Stimulated activated CD8-positive, alpha-beta memory T cell treated with anti-CD3 and anti-CD28 coated beads, Interleukin-4, amount 100 ng/mL, for 4 hours (primary cell): ENCODE measurements at places on chromosomes 16 and 17.

DNA sequence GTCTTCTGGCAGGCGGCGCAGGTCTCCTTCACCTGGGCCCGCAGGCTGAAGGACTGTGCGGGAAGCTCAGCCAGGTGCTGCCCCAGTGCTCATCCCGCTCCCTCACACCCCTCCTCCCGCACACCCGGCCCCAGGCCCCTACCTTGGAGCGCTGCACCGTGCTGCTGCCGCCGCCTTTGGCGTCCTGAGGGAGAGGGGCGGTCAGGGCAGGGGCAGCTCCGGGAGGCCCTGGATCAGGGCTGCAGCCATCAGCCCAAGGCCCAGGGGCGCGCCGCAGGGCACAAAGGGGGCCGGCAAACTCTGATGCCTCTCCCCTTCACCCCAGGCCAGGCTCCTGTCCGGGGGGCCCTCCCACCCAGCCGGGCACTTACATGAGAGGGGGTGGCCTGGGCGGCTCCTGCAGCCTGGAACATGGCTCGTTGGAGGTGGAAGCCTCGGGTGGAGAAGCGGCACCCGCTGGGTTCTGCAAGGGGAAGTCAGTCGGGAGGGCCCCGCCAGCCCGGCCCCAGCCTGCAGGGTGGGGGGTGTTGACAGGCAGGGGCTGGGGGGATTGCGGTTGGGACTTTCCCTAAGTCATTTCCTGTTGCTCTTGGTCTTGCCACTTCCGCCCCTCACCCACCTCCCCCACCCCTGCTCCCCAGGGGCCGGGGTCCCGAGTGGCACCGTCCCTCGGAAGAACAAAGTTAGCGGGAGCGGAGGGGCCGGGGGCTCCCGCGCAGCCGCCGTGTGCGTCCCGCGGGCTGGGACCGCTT, 863 bp downstream of the LIMD2 start:
- peak; percentile 85 for DNase-seq

DNA sequence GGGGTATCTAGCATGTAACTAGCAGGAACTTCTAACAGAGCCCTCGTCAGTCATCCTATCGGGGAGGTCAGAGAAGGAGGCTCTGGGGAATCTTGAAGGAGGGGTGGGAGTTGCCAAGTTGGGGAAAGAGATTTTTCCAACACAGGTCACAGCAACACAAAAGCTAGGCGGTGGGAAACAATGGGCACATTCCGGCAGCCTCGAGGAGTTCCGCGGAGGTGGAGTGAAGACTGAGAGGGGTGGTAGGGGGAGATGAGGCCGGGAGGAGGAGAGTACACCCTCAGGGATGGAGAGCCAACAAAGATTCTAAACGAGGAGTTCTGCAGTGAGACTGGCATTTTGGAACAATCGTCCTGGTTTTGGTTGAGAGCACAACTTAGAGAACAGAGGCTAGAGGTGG, 13.5 kb upstream of the CALB2 start:
- DNase-seq: no peak

GRCh38 chr17:9022573-9023391, 1.5 kb downstream of the NTN1 start:
- no peak for DNase-seq

DNA sequence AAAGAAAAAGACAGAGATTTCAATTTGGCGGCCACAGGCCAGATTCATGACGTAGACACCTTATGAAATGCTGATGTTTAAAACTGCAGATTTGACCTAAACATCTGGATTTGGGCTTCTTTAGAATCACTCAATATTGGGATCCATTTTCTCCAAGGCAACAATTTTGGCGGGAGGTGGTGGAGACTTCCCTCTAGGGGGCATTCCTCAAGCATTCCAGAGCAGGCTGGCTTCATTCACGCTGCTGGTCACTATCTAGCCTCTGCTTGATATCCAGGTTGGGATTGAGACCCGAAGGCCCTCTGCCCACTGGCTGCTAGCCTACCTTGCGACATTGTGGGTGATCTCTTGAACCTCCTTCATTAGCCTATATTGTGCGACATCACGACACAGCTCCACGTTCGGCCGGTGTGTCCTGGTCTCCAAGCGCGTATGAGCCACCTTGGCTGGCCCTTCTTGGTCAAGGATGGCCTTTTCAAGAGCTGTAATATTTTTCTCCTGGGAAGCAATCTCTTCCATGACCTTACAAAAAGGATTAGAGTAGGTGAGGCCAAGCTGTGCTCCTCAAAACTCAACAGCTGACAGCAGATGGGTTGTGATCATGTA, 24.5 kb downstream of the FBXO39 start:
- DNase-seq: no peak

DNA sequence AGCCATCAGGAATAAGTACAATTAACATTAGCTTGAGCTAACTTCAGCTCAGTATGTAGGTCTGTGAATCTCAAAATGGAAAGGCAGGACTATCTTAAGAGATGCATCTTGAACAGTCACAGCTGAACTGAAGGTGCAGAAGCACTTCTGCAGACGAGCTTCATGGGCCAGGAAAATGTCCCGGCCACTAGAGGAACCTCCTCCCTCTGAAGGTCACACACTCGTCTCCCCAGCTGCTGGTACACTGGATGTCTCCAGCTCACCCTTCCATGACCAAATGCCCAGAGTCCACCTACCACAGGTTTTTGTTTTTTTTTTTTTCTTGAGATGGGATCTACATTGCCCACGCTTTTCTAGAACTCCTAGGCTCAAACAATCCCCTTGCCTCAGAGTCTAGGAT, 33.2 kb downstream of the WDR59 start:
- no peak for DNase-seq

- DNase-seq: no peak
These were observed at the start of gene CTRB1 for GRCh38 chr16:75218256-75219076. TSS of gene CTRB1 (plus strand) at chr16:75218988. CDS start at chr16:75219008, 20 bp downstream.

GRCh38 chr16:54783226-54783625, 147.4 kb upstream of the IRX5 start:
- no peak for DNase-seq

- no peak for DNase-seq
These were observed 24.7 kb upstream of the TOB1 start for GRCh38 chr17:50890675-50891516.

DNA sequence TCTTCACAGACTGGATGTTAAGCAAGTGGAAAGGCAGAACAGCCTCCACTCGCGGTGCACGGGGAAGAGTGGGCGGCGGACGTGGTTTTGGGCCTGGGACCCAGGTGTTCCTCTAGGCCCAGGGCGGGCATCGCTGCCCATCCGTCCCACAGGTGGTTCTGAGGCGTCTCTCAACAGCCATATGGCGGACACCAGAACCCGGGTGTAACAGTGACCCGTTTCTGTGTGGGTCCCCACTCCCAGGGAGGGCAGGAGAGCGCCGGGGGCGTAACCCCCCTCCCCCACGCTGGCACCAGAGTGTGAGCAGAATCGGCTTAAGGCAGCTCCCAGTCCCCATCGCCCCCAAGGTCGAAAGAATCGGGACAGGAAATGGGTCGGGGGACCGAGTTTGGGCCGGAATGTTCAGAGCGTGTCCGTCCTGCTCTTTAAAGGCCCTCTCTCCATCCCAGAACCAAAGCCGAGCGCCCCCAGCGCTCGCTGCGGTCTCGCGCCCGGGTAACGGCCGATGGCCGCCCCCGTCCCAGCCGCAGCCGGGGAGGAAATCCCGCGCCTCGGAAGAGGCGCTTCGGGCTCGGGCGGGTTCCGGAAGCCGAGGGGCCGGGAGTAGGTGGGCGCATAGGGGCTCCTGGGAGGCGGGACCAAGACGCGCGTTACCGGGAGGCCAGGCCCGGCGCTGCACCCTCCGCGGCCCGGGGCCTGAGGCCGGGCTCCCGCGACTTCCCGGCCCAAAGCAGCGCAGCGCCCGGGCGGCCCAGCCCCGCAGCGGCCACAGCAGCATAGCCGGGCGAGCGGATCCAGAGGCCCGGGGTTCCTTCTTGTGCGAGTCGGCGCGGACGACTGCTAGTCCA, at the start of gene TK2:
TK2 (minus strand) TSS at position 839 of the 848 bp plus-strand sequence; CDS start at position 778, 61 bp downstream.
- DNase-seq: peak; percentile 38

DNA sequence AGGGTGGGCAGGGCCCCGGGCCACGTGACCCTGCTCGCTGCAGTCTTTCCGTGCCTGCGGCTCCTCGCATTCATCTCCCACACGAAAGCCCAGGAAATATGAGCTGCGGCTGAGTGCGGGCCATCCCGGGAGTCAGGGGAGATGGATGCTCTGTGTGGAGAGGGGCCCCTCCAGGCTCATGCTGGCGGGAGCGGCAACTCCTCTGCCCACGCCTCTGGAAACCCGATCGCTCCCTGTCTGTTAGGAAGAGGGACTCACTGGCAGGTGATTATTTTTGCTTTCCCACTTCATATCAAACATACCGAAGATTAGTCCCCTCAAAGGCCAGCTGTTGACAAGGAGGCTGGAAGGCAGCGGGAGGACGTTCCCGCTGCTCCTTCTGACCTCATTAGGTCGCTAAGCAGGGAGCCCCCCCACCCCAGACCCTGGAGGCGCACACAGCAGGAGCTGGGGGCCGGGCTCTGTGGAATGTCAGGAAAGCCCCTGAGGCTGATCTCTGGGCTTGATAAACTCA, 228.5 kb downstream of the FOXL1 start:
- DNase-seq: no peak

DNA sequence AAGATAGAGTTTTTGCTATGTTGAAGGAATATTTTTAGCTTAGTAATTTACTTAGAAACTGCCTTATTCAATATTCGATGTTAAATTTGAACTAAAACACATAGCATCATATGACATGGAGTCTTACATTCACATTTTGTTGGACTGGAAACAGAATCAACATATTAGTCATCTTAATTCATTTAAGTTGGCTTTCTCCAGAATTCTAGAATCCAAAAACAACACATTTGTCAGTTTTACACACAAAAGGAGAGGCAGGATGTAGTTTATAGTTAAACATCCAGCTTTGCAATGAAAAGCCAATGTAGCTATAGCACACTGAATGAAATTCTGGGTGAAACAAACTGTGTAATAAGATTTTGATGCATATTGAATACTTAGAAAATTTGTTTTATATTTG, 43.3 kb downstream of the WWOX start:
- DNase-seq: no peak

- DNase-seq: no peak
These were observed 218.7 kb downstream of the MRTFB start for GRCh38 chr16:14289692-14290340.

GRCh38 chr16:81891736-81892364, 112.8 kb downstream of the PLCG2 start:
- DNase-seq: no peak

DNA sequence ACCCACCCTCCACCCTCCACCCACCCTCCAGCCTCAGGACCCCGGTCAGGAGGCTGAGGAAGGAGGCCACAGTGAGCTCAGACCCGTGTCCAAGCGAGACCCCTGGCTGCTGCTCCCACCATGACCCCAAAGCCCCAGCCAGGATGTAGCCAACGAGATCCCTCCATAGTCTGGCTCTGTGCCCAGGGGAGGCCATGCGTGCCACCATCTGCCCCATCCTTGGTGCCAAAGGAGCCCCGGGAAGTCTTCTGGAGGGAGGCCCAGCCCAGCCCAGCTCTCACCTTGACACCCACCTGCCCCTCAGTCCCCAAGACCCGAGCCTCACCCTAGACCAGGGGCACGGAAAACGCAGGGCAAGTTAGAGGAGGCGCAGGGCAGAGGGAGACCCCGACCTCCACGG, 34.2 kb downstream of the PIEZO1 start:
- DNase-seq: no peak

DNA sequence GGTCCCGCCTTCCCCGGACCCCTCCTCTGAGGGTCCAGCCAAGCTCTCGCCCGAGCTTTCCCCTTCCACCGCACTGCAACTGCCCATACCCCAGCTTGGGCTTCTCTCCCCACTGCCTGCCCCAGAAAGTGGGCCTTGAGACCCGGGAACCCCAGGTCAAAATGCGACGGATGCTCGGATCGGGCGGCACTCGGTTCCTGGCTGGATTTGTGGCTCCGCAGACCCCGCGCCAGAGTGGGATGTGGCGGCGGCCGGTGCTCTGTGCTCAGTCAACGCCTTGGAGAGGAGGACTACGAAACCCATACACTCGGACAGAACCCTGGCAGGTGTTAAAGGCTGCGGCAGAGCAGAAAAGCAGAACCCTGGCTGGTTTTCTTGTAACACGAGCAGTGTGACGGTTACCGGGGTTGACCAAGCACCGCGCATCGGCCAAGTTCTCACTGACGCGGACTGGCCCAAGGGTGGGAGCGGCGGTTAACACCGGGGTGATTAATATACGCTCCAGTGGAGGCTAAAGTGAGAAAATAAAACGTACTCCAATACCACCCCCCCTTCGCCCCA, 885 bp upstream of the SLFN13 start:
- no peak for DNase-seq

DNA sequence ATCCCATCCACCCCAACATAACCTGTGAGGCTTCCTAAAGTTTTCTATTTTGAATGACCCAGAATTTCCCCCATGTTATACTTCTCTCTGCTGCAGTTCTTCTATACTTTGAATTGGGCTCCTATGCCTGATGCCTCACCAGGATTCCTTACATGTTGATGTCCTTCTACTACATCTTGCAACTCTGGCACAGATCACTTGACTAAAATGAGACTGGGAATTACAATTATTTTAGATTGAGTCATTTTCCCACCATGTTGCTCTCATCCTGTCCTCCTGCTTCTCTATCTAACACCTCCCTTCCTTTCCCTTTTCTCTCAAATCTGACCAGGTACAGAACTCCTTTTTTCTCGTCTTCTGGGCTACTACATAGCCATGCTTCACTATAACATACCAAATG, 314.0 kb upstream of the KCNJ16 start:
- DNase-seq: no peak

DNA sequence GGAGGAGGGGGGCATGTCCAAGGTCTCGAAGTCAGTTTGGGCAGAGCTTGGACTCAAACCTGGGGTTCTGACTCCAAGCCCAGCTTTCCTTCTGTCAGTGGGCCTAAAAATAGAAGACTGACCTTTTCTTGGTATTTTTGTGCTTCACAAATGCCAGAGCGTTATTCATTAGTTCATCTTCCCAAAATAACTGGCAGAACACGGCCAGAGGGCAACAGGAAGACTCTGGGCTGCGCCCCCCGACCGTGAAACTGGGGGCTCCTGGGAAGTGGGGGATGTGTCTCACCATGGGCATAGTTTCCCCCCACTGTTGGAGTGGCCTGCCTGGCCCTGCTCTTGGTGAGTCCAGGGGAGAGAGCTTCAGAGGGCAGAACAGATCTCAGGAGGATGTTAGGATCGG, 94.0 kb downstream of the SOCS1 start:
- DNase-seq: no peak

DNA sequence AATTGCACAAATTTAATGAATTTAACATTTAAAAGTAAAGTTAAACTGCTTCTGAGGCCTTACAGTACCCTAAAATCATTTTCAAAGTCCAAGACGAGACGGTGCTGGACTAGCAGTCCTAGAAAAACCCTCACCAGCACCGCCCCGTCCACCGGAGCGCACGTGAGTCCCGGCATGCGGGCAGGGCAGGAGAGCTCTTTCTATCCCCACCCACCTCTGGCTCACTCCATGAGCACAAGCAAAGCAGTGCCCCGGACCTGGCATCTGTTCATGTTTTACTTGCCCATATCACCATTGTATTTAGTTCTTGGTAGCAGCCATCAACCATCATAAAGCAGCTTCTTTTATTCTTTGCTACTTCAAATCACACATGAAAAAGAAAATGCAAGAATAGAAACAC, 41.7 kb downstream of the ANKRD11 start:
- no peak for DNase-seq

GRCh38 chr17:40417258-40417608, 463 bp downstream of the TOP2A start:
- DNase-seq: no peak
